Cardiac atrium fibroblast (primary cell): ENCODE measurements at places on chromosomes 7 and 10. TPM values are rescaled to one million over a fixed set of nuclear protein-coding genes. Genes with fewer than 3 reads are reported as not detected.

Gene SMNDC1
- 4.3 and 4.9 TPM in 2 replicates for total RNA-seq

Gene ZNF365
- 0.16 and 0.36 TPM in 2 replicates for total RNA-seq

Gene SPDYE9
- not detected in 2 replicates for total RNA-seq

Gene UFSP1
- total RNA-seq, result 0.49 and 6.0 TPM in 2 replicates

Gene PON3
- not detected in 2 replicates for total RNA-seq

Gene TFR2
- total RNA-seq, result 2.9 and 4.5 TPM in 2 replicates

Gene TMEM270
- not detected in 2 replicates for total RNA-seq

Gene PURB
- total RNA-seq, result 7.6 and 13.1 TPM in 2 replicates

Gene ERVW-1
- total RNA-seq, result not detected in 2 replicates

Gene CYP2C18
- total RNA-seq, result not detected in 2 replicates

Gene UPK3B
- total RNA-seq, result not detected in 2 replicates

Gene PAX4
- total RNA-seq, result not detected in 2 replicates

Gene FAM200A
- 5.2 and 7.1 TPM in 2 replicates for total RNA-seq

Gene THSD7A
- total RNA-seq, result 2.6 and 3.1 TPM in 2 replicates

Gene ETV1
- 4.3 and 6.3 TPM in 2 replicates for total RNA-seq

Gene DPYSL4
- 39.7 and 47.1 TPM in 2 replicates for total RNA-seq

Gene RARRES2
- 7.8 TPM in 1 of 2 replicates, not detected in the other for total RNA-seq

Gene PRR15
- total RNA-seq, result 21.1 and 41.9 TPM in 2 replicates

Gene UCMA
- not detected in 2 replicates for total RNA-seq

Gene TMEM225B
- total RNA-seq, result 1.1 TPM in 1 of 2 replicates, not detected in the other

Gene TMEM229A
- total RNA-seq, result 2.1 and 3.2 TPM in 2 replicates

Gene GPR15LG
- not detected in 2 replicates for total RNA-seq

Gene COL17A1
- total RNA-seq, result 0.16 and 0.36 TPM in 2 replicates

Gene TMEM213
- not detected in 2 replicates for total RNA-seq

Gene SNX10
- 0.16 TPM in 1 of 2 replicates, not detected in the other for total RNA-seq

Gene TM9SF3
- 82.9 and 99.3 TPM in 2 replicates for total RNA-seq

Gene CPA2
- not detected in 2 replicates for total RNA-seq

Gene DUSP5
- total RNA-seq, result 17.7 and 28.5 TPM in 2 replicates

Gene EVX1
- total RNA-seq, result not detected in 2 replicates

Gene TMEM243
- 45.9 and 60.1 TPM in 2 replicates for total RNA-seq

Gene GRID1
- total RNA-seq, result not detected in 2 replicates

Gene LEP
- under 0.01 and 0.16 TPM in 2 replicates for total RNA-seq

Gene C10orf67
- not detected in 2 replicates for total RNA-seq

Gene ASB4
- total RNA-seq, result not detected in 2 replicates

Gene OR2A42
- not detected in 2 replicates for total RNA-seq

Gene NEURL1
- not detected in 2 replicates for total RNA-seq

Gene HOXA11
- total RNA-seq, result not detected in 2 replicates

Gene SRRM3
- 3.1 and 4.7 TPM in 2 replicates for total RNA-seq

Gene OLAH
- total RNA-seq, result under 0.01 and 1.6 TPM in 2 replicates

Gene CYP3A4
- total RNA-seq, result not detected in 2 replicates

Gene EPHA1
- not detected in 2 replicates for total RNA-seq

Gene HABP2
- total RNA-seq, result not detected in 2 replicates

Gene LRRC61
- total RNA-seq, result 0.16 TPM in 1 of 2 replicates, not detected in the other

Gene GNAI1
- 37.2 and 42.3 TPM in 2 replicates for total RNA-seq
